Aorta (tissue), 5 donors: ENCODE measurements at places on chromosomes 16 and 17. TPM values are rescaled to one million over a fixed set of nuclear protein-coding genes. Genes with fewer than 3 reads are reported as not detected.

DNA sequence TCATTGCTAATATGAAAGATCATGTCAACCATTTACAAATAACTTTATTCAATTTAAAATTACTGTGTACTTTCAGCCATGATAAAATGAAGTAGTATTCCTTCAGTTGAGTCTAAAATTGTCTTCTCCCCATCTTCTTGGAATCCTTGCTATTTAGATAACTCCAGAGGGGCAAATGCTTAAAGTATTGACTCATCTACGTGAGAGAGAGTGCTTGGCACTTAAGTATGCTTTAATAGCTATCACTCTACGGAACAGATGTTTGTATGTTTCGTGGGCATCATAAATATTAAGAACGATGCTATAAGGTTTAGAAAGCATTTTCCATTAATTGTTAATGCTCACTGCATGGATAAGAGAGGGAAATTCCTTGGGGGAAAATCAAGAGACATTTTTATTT lies 69.3 kb upstream of the MED13 start:
- DNase-seq = no peak

DOK4 gene
- 54.1 TPM for polyA plus RNA-seq

- no peak for DNase-seq
These were observed 3.0 kb downstream of the EME1 start for GRCh38 chr17:50375858-50376538.

- peak; percentile 86 for DNase-seq
These were observed 22.2 kb downstream of the SERPINF1 start for GRCh38 chr17:1783834-1784611.

- no peak for DNase-seq
These were observed 15.3 kb downstream of the CORO7 start for GRCh38 chr16:4401094-4401501.

- DNase-seq = peak; percentile 58
These were observed 15.5 kb downstream of the VPS35 start for GRCh38 chr16:46673320-46674013.
